ENCODE measurements at places on chromosomes 16 and 17. TPM values are rescaled to one million over a fixed set of nuclear protein-coding genes. Genes with fewer than 3 reads are reported as not detected.

Gene SPAG7
- 70.6 TPM for total RNA-seq

Gene RPL27
- total RNA-seq: 1,564 TPM

Gene KLHL10
- 1.7 TPM for total RNA-seq

Gene TMEM220
- total RNA-seq: 12.6 TPM

Gene IL34
- 3.0 TPM for total RNA-seq

Gene UNC13D
- total RNA-seq: 5.9 TPM

Gene PLA2G10
- total RNA-seq: not detected

All from esophagus muscularis mucosa (tissue), 4 donors.